ENCODE measurements at places on chromosomes 7 and 10.
A peak's percentile ranks its signal among the peaks of the same experiment; 100 is the strongest.

GRCh38 chr7:25831062-25831691 is 320.8 kb upstream of the NFE2L3 start:
- no peak for DNase-seq

- DNase-seq, result no peak
These were observed 258.4 kb upstream of the NPVF start for GRCh38 chr7:25486656-25487055.

DNA sequence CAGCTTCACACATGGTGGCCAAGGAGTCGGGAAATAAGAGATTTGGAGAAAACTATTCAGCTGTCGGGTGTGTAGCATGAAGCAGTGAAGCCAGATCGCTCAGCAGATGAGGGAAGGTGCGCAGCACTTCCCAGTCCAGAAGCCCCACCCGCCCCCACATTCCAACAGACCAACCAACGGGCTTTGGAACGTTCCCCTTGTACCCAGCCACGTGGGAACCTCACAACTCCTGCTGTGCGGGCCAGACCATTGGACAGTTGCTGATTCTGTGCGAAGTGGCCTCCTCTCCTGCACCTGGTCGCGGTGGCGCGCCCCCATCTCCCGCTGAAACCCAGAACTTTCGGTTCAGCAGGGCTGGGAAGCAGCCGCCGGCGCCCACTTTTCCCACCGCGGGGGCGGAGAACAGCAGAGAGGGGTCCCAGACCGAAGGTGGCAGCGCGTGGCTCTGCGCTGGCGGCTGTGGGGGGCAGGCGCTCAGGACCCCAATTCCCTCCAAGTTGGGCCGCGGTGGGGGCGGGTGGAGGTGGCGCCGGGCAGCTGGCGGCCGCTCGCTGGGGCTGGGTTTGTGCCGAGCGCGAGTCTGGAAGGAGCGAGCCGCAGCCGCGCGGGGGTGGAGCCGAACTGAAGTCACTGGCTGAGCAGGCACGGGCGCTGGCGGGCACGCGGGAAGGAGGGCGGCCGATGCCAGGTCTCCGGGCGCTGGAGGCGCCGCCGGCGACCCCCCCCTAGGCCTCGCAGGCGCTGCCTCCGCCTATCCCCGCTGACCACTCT is 1301.5 kb upstream of the SORCS1 start:
- DNase-seq, result peak; percentile 18

- peak; percentile 74 for DNase-seq
These were observed 10.1 kb downstream of the PAPOLB start for GRCh38 chr7:4851459-4852422.

DNA sequence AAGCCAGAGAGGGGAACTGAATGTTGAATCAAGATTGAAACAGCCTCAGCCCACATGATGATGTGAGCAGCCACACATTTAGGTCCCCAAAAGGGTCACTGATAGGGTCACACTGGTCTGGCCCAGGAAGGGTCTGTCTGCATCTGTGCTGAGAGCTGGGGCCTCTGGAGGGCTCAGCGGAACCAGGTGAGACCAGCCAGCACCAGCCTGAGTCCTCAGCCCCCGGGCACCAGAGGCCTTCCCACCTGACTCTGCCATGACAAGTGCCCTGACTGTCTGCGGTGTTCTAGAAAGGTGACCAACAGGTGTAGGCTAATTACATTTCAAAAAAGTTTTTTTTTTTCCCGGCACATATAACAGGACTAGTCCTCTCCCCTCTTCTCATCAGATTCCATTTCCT is 76.2 kb downstream of the WDR11 start:
- no peak for DNase-seq

All from EH (cell line).